Stimulated activated CD8-positive, alpha-beta memory T cell treated with anti-CD3 and anti-CD28 coated beads, Interleukin-12 subunit alpha, Interleukin-12 subunit beta, amount 100 ng/mL, for 4 hours (primary cell): ENCODE measurements at places on chromosomes 1 and 21.

GRCh38 chr21:34967509-34968289 is 81.4 kb downstream of the RUNX1 start:
- DNase-seq, result no peak

GRCh38 chr1:33009561-33009960 is 27.1 kb downstream of the AK2 start:
- no peak for DNase-seq

DNA sequence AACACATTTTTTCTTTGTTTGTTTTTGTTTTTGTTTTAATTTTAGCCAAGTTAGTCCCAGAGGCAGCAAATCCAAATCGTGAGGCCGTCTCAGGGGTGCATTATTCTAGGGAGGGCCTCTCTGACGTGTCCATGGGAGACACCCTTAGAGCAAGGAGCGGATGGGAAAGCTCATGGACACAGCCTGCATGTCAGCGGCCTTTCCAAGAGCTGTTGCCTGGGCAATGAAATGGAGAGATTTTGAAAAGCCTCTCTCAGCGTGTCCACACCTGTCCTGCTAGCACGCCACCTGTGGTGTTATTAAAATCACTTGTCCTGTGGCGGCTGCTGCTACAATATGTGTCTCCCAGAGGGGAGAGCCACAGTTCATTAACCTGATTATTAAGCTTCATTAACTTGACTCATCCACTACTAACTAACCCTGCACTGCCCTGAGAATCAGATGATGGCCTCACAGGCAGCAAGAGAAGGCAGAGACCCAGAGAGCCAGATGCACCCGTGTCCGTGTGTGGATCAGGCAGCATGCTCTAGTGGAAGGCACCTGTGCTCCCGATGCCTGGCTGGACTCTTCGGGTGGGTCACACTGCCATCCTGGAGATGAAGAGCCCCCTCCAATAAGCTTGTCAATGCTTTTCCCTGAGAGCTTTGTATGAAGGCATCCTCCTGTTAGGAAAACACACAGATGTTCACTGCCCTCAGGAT is 133.3 kb downstream of the PGBD5 start:
- no peak for DNase-seq

- peak; percentile 28 for DNase-seq
These were observed at the start of gene UBE2Q1 for GRCh38 chr1:154557939-154558719. Gene UBE2Q1, minus strand, starts transcription at chr1:154558662. Its CDS starts 109 bp downstream, at chr1:154558553.

- no peak for DNase-seq
These were observed 840.7 kb upstream of the ADAMTS5 start for GRCh38 chr21:27807596-27807995.

DNA sequence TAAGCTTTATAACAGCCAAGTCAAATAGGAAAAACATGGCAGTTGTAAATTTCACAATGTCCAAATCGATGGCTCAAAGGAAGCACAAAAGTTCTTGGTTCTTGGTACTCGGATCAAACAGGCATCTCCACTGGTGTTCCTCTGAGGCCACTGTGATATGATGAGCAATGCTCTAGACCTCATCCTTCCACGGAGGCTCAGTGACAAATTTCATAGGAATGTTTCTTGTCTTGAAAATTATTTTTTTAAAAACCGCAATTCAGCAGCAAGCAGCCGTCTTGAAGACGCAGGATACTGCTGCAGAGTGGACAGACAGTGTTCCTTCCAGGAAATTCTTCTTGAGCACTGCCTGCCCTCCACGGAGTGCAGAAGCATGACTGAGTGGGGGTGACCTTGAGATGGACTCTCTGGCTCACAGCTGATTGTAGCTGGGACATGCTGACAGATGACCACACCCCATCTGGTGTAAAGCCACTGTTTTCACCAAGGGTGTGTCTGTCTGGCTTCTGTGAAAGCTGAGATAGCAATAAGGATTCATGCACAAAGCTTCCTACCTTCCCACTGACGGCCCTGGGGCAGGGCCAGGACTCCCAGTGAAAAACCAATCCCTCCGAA is 61.9 kb downstream of the TIAM1 start:
- DNase-seq, result no peak
